Kidney epithelial cell (primary cell): ENCODE measurements at places on chromosomes 2 and 18. TPM values are rescaled to one million over a fixed set of nuclear protein-coding genes. Genes with fewer than 3 reads are reported as not detected.

GRCh38 chr18:45399643-45400042, 215.6 kb upstream of the SLC14A2 start:
- DNase-seq = no peak

GRCh38 chr2:238863231-238863630, 15.3 kb downstream of the TWIST2 start:
- no peak for DNase-seq

- DNase-seq = no peak
Measured at GRCh38 chr2:119449521-119449920, 17.9 kb downstream of the TMEM37 start.

DNA sequence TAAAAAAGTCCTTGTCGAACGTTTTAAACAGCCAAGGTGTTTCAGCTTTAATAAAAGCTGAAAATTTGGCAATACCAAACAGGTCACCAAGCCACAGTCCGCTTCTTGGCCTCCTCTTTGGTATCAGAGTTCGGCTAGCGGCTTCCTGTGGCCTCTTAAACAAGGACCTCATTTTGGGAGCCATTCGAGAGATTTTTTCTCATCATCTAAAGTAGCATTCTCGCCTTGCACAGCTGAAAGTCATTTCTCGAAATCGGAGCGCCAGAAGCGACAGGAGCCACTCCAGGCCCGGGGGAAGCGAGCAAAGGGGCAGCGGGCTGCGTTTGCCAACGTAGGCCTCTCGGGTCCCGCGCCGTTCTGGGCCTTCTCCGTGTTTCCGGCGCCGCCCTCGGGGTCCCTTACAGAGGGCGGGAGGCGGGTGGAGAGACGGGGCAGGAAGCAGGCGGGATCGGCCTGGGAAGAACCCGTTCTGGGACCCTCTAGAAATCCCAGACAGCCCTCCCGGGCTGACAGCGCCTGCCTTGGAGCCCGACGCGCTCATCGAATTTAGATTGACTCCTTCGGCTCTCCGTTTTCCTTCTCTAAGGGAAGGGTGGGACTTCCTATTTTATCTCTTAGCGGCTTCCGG, 522 bp upstream of the ZNF407 start:
- DNase-seq = no peak

DNA sequence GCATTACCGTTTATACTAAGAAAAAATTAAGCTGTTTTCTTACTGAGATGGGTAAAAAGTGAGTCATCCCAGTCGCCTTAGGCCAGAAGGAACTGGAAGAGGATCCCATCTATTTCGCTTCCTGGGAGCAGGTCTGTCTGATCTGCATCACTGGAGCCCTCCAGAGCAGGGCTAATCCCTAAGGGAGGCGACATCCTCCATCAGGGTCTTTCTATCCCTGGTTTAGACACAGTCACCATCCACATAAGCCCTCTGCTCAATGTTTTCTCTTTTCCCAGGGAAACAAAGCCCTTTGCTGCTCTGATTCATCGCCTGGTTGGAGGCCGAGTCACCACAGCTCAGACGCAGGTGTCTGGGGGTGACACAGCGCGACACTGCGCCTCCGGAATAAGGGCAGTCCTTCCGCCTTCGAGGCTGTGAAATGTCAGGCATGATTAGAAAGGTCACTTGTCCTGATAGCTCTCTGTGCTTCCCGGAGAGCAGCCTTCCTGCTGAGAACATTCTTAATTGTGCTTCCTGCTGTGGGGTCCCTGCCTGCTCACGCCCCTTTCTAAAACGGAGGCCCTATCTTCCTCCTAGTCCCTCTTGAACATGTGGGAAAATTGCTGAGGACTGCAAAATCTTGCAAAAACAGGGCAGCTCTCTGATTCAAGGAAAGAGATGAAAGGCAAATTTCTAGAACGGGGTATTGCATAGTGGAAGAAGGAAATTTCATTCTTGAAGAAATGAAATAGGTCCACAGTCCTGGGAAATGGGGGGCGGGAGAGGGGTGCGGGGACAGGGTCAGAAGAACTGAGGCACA, 56.3 kb downstream of the MARCHF4 start:
- peak; percentile 69 for DNase-seq

GRCh38 chr2:147910990-147911473, 66.2 kb downstream of the ACVR2A start:
- peak; percentile 10 for DNase-seq

DNA sequence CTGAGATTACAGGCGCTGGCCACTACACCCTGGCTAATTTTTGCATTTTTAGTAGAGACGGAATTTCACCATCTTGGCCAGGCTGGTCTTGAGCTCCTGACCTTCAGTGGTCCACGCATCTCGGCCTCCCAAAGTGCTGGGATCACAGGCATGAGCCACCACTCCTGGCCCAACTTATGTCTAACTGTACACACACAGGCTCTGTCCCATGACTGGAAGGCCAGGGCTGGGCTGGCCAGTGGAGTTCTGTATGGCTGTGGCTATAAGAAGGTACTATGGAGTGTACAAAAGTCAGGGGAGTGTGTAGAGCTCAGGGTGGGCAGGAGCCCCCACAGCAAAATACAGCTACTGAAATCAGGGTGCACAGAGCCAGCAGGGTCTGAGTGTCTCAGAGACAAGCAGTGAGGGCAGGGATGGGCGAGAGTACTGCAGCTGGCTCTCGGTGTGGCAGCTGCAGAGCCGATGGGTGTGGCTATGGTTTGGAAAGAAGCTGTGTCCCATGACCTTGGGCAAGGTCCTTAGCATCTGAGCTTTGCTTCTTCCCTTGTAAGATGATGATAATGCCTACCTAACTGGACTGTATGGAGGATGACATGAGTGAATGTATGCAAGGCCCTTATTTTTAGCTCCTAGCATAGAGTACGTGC, 10.4 kb upstream of the MSGN1 start:
- no peak for DNase-seq

- DNase-seq = no peak
Measured at GRCh38 chr2:37357530-37357929, 13.1 kb downstream of the QPCT start.

GRCh38 chr2:75153221-75153620, 46.1 kb downstream of the TACR1 start:
- no peak for DNase-seq

DNA sequence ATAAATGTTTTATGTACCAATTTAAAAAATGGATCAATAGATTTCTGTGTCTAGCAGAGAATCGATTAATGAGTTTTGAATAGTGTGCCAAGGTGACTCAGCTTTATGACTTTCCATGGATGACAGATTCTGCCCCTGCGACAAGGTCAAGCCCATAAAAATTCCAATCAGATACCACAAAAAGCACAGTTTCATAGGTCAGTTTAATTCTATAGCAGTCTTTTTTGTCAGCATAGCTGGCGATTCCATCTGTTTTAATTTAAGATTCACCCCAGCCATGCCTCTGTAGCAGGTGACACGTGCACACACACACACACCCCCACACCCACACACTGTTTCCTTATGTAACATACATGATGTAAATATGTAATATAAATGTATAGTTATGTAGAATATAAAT, 28.9 kb downstream of the RAB31 start:
- DNase-seq = no peak

GRCh38 chr2:45180779-45181178, 171.5 kb upstream of the SIX2 start:
- DNase-seq = no peak

GRCh38 chr2:65366595-65367125, 65.7 kb downstream of the SPRED2 start:
- DNase-seq = peak; percentile 89

DNA sequence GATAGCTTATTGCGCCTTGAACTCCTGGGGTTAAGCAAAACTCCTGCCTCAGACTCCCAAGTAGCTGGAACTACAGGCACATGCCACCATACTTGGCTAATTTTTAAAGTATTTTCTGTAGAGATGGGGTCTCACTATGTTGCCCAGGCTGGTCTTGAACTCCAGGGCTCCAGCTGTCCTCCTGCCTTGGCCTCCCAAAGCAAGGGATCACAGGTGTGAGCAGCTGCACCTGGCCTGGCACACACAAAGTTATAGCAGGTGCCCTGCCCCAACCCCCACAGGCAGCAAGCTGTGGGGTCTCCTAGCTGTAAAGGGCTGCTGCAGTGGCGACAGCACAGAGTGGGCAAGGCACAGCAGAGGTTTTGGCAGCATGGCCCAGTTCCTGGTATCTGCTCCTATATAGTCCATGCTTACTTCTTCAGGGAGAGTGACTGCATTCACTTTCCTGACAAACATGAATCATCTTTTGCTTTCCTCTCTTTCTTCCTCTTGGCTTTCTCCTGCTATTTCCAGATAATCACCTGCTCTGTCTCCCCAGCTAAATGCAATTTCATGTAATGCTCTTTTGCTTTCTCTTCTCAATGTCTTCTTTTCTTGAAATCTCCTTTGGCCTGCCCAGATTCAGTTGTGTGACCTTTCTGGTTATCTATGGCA, 27.3 kb upstream of the METAP1D start:
- no peak for DNase-seq

DNA sequence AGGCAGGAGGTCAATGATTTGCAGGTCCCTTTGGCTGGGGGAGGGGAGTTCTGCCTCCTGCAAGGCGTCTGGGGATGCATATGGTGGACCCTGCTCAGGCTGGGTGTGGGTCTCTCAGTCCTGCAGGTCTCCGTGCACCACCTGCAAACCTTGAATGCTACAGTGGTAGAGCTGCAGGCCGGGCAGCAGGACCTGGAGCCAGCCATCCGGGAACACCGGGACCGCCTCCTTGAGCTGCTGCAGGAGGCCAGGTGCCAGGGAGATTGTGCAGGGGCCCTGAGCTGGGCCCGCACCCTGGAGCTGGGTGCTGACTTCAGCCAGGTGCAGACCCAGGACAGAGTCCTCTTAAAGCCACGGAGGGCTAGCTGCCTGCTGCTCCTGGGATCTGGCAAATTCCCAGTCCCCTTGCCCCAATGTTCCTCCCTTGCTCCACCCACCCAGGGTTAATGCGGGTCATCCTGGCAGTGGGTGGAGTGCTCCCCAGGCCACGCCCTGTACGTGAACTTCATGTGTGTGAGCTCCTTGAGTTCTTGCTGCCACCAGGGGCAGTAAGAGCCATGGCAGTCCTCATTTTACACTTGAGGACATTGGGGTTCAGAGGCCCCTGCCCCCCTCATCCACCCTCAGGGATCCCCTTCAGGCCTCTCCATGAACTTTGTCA, 3.1 kb downstream of the PROM2 start:
- DNase-seq = no peak

GRCh38 chr2:55842046-55842445, 81.5 kb downstream of the EFEMP1 start:
- DNase-seq = no peak

DNA sequence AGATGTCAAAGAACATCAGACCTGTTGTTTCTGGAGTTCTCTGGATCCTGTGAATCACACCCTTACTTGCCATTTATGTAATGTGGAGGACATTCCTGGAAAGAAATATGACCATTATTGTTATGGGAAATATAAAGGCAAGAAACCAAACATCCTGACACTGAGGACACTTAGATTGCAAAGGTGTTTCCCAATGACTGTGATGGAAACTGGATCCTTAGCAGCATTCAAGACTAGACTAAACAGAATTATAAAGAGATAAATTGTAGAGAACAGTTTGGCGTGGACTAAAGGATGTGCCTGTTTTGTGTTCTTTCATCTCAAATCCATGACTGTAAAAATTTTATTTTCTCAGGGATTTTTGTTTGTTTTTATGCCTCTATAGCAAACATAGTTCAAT, 347.7 kb upstream of the SLC14A2 start:
- DNase-seq = no peak

DNA sequence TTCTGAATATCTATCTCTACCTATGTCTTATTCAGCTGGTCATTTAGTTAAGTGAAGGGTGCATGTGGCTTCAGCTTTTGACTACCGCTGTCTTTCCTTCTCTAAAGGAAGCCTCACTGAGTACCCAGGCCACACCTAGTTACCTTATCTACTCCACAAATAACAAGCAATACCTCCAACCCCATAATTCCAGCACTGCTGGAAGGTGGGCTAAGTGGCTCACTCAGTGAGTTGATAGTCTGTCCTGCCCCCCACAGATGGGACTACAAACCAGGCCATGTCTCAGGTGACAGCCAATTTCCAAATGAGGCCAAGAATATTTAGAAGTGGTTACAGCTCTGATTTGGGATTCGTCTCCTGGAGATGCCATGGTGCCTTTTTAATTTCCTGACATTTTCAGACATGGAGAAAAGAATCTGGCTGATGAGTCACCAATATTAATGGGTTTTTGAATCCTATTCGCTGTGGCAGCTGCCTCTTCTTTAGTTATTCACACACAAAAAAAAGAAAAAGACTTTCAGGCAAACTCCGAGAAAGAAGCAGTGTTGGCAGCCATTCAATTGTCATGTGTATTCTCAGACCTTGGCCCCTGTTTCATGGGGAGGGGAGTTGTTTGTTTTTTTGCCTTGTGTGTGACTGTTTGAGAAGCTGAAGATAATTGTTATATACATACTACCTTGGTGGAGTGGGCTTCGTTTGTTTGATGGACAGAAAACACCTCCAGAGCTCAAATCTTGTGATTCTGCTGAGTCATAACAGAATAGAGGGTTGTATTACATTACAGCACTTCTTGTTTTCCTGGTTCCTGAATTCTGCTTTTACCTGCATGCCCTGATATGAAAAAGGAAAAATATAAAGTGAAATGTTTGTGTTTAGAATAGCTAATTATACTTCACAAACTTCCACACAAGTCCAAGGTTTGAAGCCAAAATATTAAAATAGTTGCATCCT, 64.2 kb downstream of the SCG2 start:
- DNase-seq = no peak

DNA sequence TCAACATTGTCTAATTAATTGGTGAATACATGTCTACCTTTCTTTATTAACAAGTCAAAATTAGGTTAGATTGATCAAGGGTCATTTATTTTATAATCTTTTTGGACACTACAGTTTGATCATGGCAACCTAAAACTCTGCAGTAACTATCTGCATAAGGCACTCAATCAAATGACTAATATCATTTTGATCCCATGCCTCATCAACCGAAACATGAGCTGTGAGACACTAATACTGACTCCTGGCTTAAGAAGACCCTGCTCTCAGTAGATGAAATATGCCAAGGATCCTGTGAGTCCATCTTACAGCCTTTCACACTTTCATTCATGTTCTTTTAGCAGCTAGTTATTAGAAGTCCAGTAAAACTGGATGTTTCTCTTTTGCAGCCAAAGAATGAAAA, 169.4 kb upstream of the CAVIN2 start:
- no peak for DNase-seq

- DNase-seq = no peak
Measured at GRCh38 chr2:165886487-165887146, 67.0 kb downstream of the TTC21B start.

DNA sequence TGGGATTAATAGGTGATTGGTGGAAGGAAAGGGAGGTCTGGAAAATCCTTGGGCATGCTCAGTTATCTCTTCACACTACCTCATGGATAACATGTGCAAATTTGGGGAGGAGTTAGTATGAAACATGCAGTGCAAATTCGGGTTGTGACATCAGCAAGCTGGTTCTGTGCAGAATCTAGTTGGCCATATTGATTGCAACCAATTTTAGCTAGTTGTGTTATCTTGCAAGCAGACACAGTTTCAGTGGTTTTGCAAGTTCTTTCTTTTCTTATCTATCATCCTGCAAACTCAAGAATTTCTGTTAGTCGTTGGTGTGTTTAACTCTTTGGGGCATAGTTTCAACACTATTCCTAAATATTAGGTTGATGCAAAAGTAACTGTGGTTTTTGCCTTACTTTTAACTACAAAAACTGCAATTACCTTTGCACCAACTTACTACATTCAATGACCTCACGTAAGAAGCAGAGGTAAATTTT, 135.4 kb downstream of the PTH2R start:
- no peak for DNase-seq

- no peak for DNase-seq
Measured at GRCh38 chr2:241820625-241821384, 11.8 kb downstream of the NEU4 start.

KIAA2012 gene
- total RNA-seq = not detected in 2 replicates

ATF2 gene
- total RNA-seq = 35.1 and 38.9 TPM in 2 replicates

IGFBP2 gene
- 298 and 307 TPM in 2 replicates for total RNA-seq

TP53I3 gene
- total RNA-seq = 69.6 and 87.6 TPM in 2 replicates

LOXL3 gene
- total RNA-seq = 3.3 and 4.2 TPM in 2 replicates

UPP2 gene
- total RNA-seq = not detected in 2 replicates

SPOPL gene
- 13.7 and 19.3 TPM in 2 replicates for total RNA-seq

SLC9A4 gene
- total RNA-seq = 2.2 and 3.2 TPM in 2 replicates
